ENCODE measurements at places on chromosomes 16 and 17.

- no peak for DNase-seq
These were observed 16.4 kb upstream of the SLC6A4 start for GRCh38 chr17:30251931-30252330.

DNA sequence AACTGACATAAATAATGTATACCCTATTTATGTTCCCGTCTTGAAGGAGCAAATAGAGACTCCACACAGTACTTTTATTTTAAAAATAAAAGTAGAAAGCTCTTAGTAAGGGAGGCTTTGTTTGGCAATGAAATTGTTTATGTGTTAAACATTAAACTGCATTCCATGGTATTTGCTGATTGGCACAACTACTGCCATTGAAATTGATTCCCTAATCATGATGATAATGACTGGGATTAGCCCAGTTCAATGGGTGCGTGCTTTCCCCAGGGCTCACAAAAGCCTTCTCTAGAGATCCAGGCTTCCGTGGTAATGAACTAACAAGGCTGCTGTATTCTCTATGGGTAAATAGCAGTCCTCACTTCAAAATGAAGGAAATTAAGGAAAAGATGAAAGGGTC, 67.5 kb downstream of the GPRC5B start:
- no peak for DNase-seq

GRCh38 chr17:16988749-16989229, 16.9 kb upstream of the TNFRSF13B start:
- no peak for DNase-seq

DNA sequence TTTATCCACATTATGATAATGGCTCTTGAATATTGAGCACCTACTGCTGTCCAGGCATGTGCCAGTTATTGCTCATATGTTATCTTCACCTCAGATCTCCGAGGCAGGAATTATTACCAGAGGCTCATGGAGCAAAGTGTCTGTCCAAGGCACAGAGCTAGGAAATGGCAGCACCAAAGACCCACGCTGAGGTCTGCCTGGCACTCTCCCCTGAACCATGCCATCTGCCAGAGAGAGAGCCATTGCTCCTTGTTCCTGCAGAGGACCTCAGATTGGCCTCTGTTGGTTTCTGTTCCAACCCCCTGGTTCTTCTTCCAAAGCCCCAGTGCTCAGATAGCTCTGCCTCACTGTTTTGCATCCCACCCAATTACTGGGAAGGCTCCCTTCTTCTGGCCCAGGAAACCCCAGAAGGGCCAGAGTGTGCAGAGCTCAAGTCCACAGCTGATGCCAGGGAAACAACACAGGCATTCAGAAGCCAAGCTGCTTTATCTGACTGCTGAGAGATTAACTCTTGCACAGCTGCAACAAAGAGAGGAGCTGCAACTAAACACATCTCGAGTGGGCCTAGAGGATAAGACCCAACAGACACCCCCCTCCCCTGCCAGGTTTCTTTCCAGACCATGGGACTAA, 5.9 kb downstream of the ASIC2 start:
- DNase-seq, result no peak

DNA sequence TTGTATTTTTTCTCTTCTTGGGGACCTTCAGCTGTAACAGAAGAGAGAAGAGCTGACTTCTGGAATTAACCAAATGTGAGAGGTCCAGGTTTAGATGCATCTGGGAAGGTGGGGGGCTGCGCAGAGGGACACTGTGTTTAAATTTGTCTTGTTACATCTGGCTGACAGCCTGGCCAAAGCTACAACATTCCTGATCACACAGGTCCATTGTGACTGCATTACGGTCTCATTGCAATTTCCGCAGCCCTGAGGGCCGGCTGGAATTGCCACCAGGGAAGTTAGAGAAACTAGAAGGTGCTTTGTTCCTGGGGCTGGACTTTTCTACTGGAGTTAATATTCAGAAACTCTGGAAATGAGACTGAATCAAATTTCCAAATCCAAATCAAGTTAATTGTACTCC, 37.9 kb upstream of the LRRC75A start:
- no peak for DNase-seq

DNA sequence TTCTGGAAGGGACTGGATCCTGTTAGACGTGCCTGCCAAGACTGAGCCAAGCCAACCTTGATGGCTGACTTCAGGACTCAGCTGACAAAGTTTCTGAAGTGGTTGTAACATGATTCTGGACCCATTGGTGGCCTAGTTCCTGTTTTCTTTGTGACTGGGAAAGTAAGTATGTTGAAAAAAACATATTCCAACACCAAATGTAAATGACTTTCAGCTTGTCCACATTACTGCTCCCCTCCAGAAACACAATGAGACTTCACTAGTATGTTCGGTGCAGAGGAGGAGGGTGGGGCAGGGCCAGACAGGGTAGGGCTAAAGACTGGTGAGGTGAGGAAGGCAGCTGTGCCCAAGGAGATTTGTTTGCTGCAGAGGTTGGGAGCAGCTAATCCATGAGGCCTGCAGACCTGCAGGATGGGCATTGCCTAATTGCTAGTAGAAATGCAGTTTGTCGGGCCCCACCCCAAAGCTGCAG, 26.4 kb downstream of the NMT1 start:
- DNase-seq, result no peak

GRCh38 chr16:55944377-55944802, 69.2 kb upstream of the CES5A start:
- DNase-seq, result no peak

- no peak for DNase-seq
These were observed 6.6 kb upstream of the SMARCD2 start for GRCh38 chr17:63848834-63849689.

DNA sequence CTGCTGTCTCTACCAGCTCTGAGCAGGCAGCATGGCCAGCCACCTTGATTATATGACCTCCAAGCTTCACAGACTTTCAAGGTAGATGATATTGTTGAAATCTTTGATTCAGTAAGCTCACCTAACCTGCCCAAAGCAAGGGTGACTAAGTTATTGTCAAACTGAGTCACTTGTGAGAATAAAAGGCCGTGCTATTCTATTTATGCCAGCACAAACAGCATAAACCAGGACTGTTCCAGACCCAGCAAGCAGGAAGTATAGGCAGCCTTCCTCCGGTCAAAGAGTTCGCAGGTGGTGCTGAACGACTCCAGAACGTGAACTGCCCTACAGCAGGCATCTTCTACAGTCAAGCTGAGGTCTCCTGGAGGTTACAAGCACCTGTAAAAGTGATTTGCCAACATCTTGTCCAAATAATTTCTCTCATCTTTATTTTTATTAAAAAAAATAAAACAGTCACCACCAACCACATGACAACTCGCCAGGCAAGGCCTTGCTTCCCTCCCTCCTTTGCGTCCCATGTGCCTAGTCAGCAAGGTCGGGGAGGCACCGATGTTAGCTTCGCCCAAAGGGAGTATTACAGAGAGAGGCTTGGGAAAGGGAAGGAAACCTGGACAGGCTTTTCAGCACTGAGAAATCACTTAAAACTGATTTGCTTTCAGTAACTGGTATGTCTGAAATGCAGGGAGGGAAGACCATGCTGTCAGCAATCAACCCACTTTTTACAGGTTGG, 10.8 kb downstream of the ARL2BP start:
- no peak for DNase-seq

All from AG04449 (cell line).